Neural crest cell (in vitro differentiated cells): ENCODE measurements at places on chromosomes 16 and 17. TPM values are rescaled to one million over a fixed set of nuclear protein-coding genes. Genes with fewer than 3 reads are reported as not detected.

Gene NUBP1
- 32.9 and 38.6 TPM in 2 replicates for total RNA-seq

Gene TP53TG3C
- total RNA-seq = not detected in 2 replicates

Gene SNAI3
- not detected in 2 replicates for total RNA-seq

Gene POLR2C
- 74.0 and 77.5 TPM in 2 replicates for total RNA-seq

Gene SYCE1L
- total RNA-seq = 18.3 and 24.8 TPM in 2 replicates

Gene MVP
- 1.6 and 2.1 TPM in 2 replicates for total RNA-seq

Gene MYCBPAP
- 1.2 and 1.7 TPM in 2 replicates for total RNA-seq

Gene MSI2
- 140 and 150 TPM in 2 replicates for total RNA-seq

Gene CCDC43
- total RNA-seq = 29.0 and 32.8 TPM in 2 replicates

Gene B9D1
- total RNA-seq = 15.4 and 17.9 TPM in 2 replicates

Gene NECAB2
- total RNA-seq = 16.2 and 19.6 TPM in 2 replicates

Gene KRT13
- not detected in 2 replicates for total RNA-seq

Gene TIMP2
- 58.5 and 60.2 TPM in 2 replicates for total RNA-seq

Gene TEKT5
- total RNA-seq = 0.25 and 0.68 TPM in 2 replicates

Gene PMFBP1
- total RNA-seq = 4.0 and 5.2 TPM in 2 replicates

Gene SLC5A2
- total RNA-seq = not detected in 2 replicates

Gene RAP1GAP2
- total RNA-seq = 0.84 and 1.0 TPM in 2 replicates

Gene HYDIN
- 7.5 and 7.8 TPM in 2 replicates for total RNA-seq
